NCI-H524 treated with DMSO at 0.1 percent for 48 hours (cell line): ENCODE measurements at places on chromosomes 2 and 18.

- no peak for DNase-seq
These were observed 48.7 kb downstream of the ST3GAL5 start for GRCh38 chr2:85840091-85840490.

DNA sequence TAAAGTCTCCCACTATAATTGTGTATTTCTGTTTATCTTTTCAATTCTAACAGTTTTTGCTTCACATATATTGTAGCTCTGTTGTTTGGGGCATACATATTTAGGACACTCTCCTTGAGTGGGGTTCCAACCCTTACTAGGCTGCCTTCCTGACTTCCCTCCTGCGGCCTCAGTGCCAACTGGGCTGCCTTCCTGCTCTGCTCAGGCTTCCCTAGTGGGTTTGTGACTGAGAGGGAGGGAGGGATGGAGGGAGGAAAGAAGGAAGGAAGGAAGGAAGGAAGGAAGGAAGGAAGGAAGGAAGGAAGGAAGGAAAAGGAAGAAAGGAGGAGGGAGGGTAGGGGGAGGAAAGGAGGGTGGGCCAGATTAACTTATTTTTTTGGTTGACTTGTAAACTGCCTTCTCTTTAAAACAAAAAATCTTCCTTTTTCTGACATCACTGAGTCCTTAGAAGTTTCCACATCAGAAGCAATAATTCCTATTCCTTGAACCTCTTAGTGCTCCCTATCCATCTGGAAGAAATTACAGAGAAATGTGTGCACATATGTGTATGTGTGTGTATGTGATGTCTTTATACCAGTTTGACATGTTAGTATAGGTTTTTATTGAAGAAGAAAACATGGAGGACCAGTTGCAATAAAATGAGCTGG, 145.4 kb upstream of the PGAP1 start:
- DNase-seq: no peak

DNA sequence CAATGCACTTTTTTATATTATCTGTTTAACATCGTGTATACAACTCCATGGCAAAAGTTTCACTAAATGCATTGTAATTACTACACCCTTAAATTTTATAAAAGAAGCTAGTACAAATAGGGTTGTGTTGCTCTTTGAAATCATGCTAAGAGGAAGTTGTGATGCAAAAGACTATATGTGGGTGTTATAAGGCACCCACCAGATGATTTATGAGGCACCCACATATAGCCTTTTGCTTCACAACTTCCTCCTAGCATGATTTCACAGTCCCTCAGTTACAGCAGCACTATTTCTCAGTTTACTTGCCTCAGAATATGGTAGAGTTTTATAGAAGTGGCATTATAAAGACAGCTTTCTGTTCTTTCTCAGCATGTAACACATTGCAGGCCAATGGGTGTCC, 277.3 kb upstream of the DOK6 start:
- DNase-seq: no peak

DNA sequence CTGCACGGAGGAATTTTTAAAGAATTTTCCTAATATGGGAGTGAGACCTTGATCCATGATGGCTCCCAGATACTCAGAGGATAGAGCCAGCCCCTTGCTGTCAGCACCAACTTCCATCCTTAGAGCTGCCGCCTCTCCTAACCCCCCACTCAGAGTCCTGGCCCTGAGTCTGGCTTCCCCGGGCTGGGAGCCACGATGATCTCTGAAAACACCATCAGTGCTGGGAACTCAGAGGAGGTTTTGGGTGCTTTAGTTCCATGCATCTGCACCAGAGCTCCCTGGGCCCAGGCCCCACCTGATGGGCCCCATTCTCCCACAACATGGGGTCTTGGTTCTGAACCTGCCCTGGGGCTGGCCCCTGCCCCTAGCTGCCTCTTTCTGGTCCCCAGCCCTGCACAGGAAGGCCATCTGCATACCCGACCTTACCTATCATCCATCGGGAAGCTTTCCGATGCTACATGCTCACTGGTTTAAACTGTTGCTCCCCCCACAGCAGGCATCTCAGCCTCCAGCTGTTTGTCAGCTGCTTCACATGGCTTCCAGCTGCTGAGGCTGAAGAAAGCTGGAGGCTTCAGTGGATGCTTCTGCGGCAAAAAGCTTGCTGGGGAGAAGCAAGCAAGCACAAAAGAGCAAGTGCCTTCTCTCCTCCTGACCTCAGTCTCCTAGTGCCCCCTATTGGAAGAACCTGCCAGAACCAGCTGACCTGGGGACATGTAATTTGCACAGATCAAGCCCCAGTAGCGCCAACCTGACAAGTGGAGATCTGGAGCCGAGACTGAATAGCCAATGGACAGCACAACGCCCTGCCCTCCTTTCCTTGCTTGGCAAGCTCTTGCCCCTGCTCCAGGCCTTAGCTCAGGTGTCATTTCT, 24.2 kb upstream of the RHOB start:
- DNase-seq: no peak

- DNase-seq: no peak
These were observed 355.1 kb upstream of the MYT1L start for GRCh38 chr2:2686222-2686621.

GRCh38 chr2:101559551-101559950, 84.6 kb upstream of the RFX8 start:
- no peak for DNase-seq

DNA sequence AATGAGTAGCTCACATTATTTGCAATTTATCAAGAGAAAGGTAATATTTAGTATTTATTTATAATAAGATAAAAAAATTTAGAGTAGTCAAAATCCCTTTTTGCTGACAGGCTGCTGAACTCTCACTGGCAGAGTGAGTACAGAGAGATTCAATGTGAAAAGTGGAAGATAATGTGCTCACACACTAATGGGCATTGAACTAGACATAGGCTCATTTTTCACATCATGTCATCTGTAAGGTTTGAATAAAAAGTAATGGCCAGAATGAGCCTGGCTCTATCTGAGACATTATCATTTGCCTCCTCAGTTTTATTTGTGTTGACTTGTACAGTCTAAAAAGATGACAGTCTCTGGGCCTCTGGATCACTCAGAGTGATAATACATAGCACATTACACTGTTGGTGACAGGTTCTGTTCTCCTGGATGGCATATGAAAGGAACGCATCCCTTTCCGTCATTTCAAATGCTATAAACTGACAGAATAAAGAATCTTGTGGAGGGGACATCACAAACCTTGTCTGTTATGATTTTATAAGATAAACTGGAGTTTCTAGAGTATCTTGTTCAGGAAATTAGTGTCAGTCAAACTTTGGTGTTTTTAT, 812.9 kb downstream of the NR4A2 start:
- no peak for DNase-seq

GRCh38 chr2:159285929-159286708, at the start of gene WDSUB1:
Gene WDSUB1, minus strand, starts transcription at chr2:159286703. Its CDS starts 3,634 bp downstream, at chr2:159283069.
- DNase-seq: no peak

DNA sequence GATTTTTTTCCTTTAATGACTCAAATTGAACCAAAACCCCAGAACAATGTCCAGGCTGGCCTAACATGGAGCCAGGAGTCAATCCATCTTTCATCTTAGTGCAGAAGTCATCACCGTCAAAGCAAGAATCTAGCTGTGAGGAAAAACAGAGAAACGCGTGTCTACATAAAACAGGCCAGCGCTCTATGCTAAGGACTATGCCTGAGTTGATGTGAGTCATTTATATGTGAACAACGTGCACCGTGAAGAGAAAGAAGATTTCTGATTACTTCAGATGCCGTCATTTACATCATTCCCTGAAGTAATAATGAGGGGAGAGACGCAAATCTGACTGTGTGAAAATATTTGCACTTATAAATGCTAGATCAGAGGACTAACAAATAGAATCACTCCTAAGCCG, 34.0 kb upstream of the SALL3 start:
- DNase-seq: no peak

DNA sequence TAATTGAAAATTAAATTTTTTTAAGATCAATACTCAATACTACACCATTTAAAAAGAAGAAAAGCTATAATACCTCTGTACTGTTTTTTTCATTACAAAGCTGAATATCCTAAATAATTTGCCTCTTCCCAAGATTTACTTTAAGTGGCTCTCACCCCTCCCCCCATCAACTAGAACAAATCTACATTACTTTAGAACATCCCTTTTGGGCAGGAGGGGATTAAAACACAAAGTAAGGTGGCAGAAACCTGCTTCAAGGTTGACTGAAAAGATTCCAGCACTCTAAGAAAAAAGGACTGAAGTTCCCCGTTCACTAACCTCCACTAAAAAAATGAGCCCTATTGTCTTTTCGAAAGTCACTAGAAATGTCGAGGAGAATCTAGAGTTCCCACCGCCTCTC, 42.3 kb downstream of the SLC38A11 start:
- DNase-seq: no peak

DNA sequence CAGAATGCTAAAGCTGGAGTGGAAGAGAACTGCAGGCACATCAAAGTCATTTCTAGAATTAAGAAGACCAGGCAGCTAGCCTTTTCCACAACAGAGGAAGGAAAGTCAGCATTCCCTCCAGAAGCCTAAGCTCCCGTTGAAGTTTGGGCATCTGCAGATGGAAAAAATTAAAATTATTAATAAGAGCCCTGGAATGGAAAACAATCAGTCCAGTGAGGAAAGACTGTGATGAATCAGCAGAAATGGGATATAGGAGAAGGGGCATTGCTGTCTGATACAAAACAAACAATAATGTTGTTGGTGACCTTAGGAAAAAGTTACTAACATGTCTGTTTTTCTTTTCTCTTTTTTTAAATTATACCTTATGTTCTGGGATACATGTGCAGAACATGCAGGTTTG, 450.7 kb upstream of the SLC14A2 start:
- DNase-seq: no peak
